B cell (primary cell): ENCODE measurements at places on chromosomes 2 and 18.

GRCh38 chr2:61658841-61659780, 121.0 kb upstream of the XPO1 start:
- peak; percentile 41 for DNase-seq

GRCh38 chr2:128715360-128715759, 396.7 kb upstream of the HS6ST1 start:
- DNase-seq, result no peak

- DNase-seq, result no peak
Measured at GRCh38 chr2:95055262-95055661, 29.8 kb downstream of the MAL start.

- DNase-seq, result no peak
Measured at GRCh38 chr2:98903767-98904485, 32.1 kb downstream of the CRACDL start.

DNA sequence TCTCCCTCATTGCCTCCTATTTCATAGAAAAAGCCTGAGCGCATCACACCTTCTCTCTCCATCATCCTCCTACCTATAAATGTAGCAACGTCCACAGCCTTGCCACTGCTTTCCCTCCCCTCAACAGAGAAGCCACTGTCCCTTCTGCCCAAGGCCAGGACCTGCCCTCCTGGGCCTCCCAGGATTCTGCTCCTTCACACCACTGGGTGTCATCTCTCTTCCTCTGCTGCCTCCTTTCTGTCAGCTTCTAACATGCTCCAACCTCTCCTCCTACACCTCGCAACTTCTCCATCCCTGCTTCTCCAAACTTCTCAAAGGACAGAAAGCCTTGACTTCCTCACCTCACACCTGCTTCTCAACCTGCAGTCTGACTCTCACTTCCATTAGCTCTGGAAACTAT, 21.2 kb upstream of the ME2 start:
- no peak for DNase-seq

- no peak for DNase-seq
Measured at GRCh38 chr18:11791131-11791530, 60.1 kb upstream of the CHMP1B start.

- no peak for DNase-seq
Measured at GRCh38 chr2:235611349-235611748, 117.5 kb downstream of the AGAP1 start.

DNA sequence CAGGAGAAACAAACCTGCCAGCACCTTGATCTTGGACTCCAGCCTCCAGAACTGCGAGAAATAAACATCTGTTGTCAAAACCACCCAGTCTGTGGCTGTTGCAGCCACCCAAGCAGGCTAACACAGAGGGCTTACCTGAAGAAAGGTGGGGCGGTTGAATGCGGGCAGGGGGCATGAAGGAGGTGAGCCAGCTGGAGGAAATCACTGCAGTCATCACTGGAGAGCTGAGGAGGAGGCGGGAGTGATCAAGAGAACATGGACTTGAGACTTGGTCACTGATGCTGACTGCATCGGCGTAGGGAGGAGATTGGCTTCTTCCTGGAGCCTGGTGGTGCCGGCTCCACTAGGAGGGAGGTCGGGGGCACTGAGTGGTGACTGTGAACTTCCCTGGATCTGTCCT, 14.6 kb upstream of the ARMC9 start:
- no peak for DNase-seq

DNA sequence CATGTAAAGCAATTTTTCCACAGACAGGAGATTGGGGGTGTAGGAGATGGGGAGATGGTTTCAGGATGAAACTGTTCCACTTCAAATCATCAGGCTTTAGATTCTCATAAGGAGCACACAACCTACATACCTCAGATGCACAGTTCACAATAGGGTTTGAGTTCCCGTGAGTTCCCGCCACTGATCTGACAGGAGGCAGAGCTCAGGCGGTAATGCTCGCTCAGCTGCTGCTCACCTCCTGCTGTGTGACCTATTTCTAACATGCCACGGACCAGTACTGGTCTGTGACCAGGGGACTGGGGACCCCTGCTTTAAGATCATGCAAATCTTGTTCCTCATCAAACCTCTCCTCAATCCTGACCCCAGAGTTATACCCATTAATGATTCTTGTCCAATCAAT, 70.1 kb downstream of the RPE start:
- no peak for DNase-seq

- peak; percentile 66 for DNase-seq
Measured at GRCh38 chr2:25301453-25302352, 40.0 kb downstream of the DNMT3A start.

DNA sequence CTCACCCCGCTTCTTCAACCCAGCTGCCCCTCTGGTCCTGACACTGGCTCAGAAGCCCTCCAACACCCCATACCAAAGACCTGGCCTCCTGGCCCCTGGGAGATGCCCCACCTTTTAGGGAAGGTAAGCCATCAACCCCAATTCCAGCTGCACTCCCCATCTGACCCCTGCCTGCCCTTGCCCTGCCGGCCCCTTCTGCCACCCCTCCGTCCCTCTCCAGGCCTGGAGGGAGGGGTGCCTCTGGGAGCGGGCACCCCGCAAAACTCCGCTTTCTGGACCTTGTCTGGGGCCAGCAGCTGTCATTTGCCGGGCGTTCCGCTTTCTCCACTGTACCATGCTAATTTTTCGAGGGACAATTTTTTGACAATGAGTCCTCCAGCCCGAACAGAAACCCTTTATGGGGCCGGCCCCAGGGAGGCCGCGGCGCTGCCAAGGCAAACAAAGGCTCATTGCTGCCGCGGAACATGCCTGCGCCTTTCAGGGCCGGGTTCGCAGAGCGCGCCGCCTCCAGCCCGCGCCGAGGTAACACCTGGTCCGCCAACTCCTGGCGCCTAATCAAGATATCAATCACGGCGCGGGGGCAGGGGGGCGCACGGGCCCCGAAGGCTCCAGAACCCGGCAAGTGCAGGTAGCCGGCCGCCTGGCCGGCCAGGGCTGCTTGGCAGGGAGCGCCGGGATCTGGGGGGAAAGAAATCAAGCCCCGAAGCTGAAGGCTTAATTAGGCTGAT, 96.0 kb downstream of the INHBB start:
- no peak for DNase-seq

- no peak for DNase-seq
Measured at GRCh38 chr18:59005262-59005661, 134.4 kb upstream of the SEC11C start.

DNA sequence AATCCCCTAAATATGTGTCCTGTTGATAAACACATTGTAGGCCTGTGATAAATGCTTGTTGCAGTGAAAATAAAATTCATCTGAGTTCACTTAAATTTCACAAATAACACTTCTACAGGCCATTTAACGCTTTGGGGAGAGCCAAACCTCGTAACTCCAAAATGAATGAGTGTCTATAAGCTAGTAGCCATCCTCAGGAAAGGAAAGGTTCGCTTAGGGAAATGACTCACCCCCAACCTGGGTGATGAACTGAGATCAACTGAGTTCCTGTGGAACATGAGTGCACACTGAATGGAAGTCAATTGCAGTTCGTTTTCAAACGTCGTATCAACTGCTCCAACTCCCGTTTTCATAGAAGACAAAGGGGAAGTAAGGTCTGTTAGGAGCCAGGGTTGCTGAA, 527.6 kb upstream of the ID2 start:
- DNase-seq, result no peak

GRCh38 chr2:11343368-11343649, 1.1 kb downstream of the ROCK2 start:
- no peak for DNase-seq

- no peak for DNase-seq
Measured at GRCh38 chr2:42984617-42985016, 192.2 kb upstream of the HAAO start.

- DNase-seq, result no peak
Measured at GRCh38 chr2:241081190-241081642, 20.9 kb downstream of the MTERF4 start.

GRCh38 chr2:234488913-234489451, 7.9 kb downstream of the ARL4C start:
- DNase-seq, result peak; percentile 55

- DNase-seq, result no peak
Measured at GRCh38 chr2:197010200-197011020, 83.9 kb upstream of the PGAP1 start.

DNA sequence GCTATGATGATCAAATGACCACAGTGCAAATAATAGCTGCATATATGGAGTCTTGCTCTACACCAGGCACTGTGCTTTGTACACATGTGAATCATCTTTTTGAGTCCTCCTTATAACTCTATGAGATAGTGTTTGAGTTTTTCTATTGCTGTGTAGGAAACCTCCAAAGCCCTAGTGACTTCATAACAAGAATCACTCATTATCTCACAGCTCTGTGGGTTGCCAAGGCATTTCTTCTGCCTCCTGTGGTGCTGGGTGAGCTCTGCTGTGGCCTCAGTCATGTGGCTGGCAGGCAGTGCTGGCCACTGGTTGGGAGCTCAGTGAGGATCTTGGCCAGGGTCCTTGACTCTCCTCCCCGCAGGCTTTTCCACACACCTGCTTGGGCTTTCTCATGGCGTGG, 153.4 kb downstream of the CAPN13 start:
- no peak for DNase-seq

DNA sequence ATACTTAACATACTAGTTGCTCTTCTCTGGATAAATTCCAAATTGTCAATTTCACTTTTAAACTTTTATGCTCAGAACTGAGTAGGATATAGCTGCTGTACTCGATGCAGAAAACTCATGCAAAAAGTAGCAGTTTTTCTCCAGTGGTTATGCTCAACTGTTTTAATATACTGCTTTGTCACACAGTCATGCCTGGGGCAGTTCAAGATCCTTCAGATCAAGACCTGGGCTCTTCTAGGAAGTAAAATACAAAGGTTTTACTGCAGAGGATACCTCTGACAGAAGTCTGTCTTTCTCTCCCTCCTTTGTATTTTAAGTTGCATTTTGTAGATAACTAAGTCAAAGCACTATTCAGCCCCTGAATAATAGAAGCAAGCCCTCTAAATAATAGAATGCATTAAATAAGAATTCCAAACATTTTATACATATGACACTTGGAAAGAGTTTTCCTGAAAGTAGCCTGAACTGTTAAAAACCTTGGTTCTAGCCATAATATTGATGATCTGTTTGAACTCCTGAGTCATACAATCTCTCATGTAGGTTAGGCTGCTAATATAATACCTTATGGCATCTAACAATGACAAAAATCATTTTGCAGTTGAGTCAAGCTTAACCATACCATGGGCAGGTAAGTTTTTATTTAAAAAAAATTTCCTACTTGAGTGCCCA, 183.3 kb upstream of the TRIB2 start:
- DNase-seq, result no peak

DNA sequence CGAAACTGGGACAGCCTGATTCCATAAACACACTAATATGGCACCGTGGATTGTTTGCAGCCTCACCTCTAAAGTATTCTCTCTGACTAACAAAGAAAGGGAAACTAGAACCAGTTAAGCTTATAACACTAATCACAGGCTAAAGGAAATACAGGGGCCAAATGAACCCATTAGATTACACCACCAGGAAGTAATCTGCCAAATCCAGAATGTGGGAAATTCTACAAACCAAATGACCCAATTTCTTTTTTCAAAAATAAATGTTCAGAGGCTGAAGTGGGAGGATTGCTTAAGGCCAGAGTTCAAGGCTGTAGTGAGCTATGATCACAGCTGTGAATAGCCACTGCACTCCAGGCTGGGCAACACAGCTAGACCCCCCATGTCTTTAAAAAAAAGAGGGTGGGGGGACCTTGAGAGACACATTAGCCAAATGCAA, 1.5 kb upstream of the MPPE1 start:
- no peak for DNase-seq

- DNase-seq, result peak; percentile 60
Measured at GRCh38 chr2:24315669-24316068, 44.7 kb downstream of the ITSN2 start.

- DNase-seq, result no peak
Measured at GRCh38 chr2:95262896-95263542, 11.2 kb upstream of the PROM2 start.

- no peak for DNase-seq
Measured at GRCh38 chr2:216776066-216776850, 80.9 kb upstream of the IGFBP5 start.

DNA sequence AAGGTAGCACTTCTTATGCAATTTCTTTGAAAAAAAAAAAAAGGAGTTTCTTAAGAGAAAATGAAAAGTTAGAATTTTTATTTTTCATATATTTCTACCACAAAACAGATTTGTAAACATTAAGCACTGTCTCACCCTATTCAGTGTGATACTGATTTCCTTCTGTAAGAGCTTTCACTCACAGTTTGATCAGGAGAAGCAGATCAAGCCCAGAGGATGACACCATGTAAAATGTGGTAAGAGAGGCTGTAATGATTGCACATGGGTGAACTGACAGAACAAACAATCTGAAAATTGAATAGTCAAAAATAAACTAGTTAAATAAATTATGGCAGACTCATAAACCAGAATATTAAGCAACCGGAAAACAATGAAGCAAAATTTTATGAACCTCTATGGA, 54.5 kb downstream of the MEMO1 start:
- no peak for DNase-seq

DNA sequence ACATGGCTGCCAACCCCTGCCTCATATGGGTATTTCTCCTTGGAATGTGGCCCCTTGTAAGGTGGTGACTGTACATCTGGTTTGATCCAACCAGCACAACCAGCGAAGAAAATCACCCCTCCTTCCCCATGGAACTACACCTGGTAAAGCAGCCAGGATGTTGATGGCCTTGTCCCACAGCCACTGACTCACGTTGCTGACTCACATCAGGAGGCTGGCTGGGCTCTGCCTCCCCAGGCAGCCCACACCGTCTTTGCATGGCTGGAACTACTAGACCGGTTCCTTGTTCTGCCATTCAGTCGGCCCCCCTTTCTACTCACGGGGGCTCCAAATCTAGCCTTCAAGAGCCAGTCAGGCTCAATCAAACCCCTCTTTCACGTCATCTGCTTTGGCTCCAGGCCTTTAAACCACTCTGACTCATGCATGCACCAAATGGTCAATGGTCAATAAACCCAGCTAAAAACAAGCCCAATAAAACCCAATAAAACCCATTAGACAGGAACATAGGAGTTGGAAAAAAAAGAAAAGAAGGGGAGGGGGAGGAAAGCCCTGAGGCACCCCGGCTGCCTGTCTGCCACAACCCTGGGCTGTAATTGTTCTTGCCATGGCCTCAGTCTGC, 114.8 kb downstream of the PLB1 start:
- no peak for DNase-seq

DNA sequence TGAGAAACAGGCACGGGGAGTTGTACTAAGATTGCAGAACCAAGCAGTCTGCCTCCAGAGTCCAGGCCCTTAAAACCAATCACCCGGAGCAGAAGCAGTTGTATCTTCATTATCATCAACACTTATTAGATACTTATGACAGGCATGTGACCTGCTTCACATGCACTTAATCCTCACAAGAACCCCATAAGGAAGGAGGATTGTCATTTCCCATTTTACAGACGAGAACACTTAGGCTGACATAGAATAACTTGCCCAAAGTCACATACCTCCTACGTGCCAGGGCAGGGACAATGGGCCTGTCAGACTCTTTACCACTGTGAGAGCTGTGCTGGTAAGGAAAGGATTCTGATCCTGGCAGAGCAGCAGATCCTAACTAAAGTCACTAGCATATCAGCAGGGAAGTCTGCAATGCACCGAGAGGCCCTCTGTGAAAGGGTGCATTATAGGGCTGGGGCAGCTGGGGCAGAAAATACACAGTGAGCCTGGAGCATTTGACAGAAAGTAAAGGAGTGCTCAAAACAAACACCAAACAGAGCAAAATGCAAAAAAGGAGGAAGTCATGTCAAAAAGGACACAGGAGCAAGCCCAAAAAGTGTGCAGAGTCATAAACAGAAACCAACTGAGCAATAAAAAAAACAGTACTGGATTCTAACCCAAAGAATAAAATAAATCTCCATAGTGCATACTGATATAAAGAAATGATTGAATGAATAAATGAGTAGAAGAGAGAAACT, 55.9 kb upstream of the SP3 start:
- DNase-seq, result no peak

- no peak for DNase-seq
Measured at GRCh38 chr18:47587587-47587986, 336.1 kb upstream of the SKOR2 start.
